ENCODE measurements at places on chromosomes 1 and 21.

- DNase-seq, result peak; percentile 12
These were observed 72.0 kb downstream of the ST6GALNAC5 start for GRCh38 chr1:76939050-76939816.

DNA sequence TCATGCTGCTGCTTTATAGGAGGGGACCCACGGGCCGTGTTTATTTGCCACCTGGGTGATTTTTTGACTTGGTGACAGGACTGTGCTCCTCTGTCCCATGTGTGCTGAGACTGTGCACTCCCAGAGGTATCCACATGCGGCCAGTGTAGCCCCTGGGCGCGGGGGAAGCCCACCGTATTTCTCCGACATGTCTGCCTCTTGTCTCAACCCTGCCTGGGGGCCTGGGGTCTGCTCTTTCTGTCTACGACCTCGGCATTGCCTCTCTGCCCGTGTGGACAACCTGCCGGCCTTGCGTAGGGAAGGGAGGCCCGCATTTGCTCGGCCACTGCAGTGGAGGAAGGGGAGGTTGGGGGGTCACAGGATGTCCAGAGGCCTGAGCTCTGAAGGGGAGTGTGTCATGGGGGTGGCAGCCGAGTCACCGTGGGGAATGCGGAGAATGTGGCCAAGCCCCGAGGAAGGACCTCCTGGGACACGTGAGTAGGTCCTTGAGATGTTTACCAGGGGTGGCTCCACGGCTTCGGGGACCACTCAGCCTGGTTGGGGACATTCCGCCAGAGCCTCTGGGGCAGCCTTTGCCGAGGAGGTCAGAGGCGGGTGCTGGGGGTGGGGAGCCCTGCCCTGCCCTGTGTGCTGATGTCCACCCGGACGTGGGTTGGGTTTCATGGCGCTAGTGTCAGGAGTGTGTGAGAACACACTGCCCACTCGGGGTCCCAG, 11.0 kb downstream of the PRKCZ start:
- DNase-seq, result no peak

- no peak for DNase-seq
These were observed 38.9 kb downstream of the ATP1A1 start for GRCh38 chr1:116411784-116412479.

- no peak for DNase-seq
These were observed 112.0 kb upstream of the RAB4A start for GRCh38 chr1:229158927-229159326.

GRCh38 chr21:33237486-33237885, 7.7 kb downstream of the IFNAR2 start:
- DNase-seq, result no peak

DNA sequence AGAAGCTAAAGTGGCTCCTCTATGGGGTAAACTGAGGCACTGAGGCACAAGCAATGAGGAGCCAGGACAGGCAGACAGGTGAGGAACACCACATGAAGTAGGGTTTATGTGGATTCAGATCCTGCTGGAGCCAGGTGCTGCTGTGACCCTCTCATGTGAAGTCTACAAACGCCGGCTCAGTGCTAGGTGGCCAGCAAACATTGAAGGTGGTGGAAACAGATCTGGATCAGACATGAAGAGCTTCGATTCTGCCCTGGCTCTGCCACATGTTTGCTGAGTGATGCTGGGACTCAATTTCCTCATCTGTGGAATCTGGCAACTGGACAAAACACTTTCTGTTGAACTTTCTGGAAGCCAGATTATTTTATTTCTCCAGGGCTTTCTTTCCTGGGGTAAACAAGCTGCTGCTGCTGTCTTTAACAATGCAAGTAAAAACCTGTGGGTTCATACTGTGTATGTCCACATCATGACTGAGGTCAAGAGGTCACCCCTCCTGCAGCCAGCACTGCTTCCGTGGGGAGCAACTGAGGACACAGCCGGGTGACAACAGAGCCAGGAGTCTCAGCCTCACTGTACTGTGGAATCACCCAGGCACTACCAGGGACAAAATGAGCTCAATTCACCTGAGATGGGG, 33.3 kb downstream of the HMGB4 start:
- no peak for DNase-seq

DNA sequence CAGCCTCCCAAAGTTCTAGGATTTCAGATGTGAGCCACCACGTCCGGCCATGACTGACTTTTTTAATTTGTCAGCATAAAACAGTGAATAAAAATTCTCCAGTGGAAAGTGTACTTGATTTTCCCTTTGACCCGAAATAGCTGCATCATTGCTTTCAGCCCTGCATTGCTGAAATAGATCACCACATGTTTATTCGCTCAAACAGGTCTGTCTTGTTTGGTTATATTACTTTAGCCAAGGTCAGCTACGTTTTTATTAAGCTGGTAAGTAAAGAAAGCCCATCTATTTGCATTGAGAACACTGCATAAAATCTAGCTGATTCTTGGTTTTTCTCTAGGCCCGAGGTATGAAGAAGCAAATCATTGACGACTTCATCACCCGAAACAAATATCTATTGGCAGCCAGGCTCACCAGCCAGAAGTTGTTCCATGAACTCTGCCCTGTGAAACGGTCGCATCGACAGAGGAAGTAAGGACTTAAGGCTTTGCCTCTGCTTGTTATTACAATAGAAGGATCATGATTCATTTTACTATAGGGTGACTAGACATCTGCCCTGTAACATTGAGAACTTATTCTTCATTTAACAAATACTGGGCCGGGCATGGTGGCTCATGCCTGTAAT, 25.6 kb downstream of the AGMAT start:
- DNase-seq, result no peak

DNA sequence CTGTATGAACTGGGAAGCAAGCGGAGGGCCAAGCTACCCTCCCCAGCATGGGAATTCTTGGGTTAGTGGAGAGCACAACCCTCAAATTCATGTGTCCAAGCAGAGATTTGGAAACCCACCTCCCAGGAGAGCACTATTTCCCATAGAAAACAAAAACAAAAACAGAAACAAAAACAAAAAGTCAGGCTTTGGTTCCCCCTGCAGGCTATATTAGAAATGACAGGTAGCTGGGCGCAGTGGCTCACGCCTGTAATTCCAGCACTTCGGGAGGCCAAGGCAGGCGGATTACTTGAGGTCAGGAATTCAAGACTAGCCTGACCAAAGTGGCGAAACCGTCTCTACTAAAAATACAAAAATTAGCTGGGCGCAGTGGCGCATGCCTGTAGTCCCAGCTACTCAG, 10.8 kb downstream of the MINDY1 start:
- no peak for DNase-seq

DNA sequence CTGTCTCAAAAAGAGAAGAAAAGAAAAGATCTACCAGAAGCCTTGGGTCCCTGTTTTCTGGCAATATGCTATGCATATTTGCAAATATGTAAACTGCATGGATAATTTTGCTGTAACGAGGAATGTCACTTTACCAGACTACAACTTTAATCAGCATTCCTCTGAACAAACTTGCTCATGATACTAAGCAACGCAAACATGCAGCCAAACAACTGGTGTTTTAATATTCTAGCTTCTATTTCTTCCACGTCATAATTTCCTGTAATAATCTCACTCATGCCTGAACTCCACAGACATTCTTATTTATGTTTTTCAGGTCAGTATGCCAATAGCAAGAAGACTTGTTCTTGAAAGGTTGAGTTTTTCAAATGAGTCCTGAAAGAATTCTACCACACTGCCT, 114.1 kb downstream of the SIM2 start:
- DNase-seq, result no peak

DNA sequence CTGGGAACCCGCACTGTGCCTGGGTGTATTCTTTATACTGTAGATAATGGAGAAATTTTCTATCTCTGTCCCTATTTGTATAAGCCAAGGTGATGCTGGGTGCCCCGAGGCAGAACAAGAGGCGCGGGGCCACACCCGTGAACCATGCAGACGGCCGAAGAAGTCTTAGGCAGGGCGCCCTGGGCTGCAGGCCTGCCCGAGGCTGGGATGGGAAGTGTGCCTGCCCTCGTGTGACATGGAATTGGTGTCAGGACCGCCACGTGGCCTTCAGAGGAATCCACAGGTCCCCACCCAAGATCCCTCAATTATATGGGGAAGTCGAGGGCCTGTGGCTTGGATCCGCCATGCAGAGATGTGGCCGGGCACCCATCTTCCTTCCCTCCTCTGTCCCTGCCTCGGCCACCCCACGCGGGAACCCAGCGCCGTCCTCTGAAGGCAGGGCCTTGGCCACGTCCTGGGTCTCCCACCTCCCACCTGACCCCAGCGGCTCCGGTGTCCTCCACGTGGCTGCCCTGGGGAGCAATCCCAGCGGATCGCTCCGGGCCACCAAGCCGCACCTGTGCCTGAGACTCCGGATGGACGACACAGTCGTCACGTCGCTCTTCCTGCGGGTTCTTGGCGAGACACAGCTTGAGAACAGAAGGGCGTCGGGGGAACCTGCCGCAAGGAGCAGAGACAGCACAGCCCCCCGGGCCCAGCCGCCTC, 19.9 kb upstream of the ARHGEF16 start:
- no peak for DNase-seq

GRCh38 chr1:184545601-184546000, 158.8 kb downstream of the C1orf21 start:
- no peak for DNase-seq

- DNase-seq, result no peak
These were observed 68.7 kb upstream of the VAMP3 start for GRCh38 chr1:7702365-7702764.

- no peak for DNase-seq
These were observed 921 bp upstream of the MIB2 start for GRCh38 chr1:1614204-1614953.

DNA sequence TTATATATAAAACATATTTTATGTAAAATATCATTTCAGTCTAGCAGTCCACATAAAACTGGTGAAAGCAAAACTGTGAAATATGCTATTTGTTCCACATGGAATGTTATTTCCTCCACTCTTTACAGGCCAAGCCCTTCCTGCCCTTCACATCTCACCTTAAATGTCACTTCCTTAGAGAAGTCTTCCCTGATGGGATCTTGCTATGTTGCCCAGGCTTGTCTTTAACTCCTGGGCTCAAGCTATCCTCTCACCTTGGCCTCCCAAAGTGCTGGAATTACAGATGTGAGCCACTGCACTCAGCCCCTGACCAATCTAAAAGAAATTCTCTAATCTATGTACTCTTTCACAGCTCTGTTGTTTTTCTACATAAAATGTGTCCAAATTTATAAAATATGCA, 2.3 kb upstream of the GPR161 start:
- no peak for DNase-seq

DNA sequence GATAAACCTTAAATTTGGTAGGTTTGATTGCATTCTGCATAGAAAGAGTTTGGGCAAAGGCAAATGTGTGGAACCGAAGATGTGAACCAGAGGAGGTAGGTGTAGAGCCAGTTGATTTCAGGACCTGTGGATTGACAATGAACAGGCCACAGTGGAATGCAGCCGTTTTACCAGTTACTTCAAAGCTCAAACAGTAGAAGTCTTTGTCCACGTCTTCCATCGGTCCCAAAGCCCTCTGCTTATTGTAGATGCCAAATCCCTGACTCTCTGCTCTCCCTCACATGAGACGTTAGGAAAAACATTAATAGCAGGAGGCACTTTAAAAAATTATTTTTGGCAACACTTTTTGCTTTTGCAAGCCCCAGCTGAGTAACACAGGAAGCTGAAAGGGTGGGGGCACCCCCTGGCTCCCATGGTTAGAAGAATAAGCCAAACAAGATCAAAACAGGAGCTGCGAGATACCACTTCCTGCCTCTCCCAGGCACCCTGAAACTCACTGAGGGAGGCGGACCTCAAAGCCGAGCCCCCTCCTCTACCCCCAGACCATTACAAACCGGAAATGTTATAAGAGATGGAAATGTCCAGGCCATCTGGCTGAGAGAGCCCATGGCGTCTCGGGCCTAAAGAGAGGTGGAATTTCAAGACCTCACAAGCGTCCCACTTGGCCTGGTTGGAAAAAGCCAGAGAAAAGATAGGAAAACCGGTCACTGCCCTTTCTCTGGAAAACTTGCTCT, 13.5 kb downstream of the TRAF3IP3 start:
- DNase-seq, result peak; percentile 74

DNA sequence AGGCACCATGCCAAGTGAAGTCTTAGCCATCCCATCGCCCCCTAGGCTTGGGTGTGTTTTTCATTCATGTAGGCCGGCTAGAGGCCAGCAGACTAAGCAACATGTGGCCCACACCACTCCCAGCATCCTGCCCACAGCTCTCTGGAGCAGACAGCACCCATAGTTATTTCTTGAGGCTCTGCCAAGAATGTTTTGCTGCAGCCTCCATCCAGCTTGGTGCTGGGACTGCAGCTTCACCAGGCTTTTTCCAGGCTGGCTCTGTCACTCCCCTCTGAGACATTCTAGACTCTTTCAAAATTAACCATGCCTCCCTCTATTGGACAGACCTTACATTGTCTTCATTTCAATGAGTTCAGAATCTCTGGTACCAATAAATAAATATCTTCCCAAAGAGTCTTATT, 104.2 kb downstream of the DUSP10 start:
- DNase-seq, result no peak

- no peak for DNase-seq
These were observed 150.7 kb downstream of the CLIC6 start for GRCh38 chr21:34819357-34819999.

DNA sequence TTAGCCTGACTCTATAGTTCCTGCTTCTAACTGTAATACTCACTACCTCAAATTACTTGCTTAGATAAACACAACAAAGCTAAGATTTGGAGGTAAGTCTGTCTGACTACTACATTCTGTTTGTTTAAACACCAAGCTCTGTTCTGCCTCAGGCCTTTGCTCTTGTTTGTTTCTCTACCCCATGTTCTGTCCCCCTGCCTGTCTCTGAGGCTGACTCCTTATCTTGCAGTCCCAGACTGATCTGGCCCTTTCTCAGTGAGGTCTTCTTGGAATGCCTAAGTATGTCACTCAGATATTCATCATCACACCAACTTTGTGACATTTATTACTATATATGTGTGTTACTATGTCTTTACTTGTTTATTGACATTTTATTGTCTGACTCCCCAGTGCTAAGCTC, 425.5 kb downstream of the LMO4 start:
- DNase-seq, result no peak

DNA sequence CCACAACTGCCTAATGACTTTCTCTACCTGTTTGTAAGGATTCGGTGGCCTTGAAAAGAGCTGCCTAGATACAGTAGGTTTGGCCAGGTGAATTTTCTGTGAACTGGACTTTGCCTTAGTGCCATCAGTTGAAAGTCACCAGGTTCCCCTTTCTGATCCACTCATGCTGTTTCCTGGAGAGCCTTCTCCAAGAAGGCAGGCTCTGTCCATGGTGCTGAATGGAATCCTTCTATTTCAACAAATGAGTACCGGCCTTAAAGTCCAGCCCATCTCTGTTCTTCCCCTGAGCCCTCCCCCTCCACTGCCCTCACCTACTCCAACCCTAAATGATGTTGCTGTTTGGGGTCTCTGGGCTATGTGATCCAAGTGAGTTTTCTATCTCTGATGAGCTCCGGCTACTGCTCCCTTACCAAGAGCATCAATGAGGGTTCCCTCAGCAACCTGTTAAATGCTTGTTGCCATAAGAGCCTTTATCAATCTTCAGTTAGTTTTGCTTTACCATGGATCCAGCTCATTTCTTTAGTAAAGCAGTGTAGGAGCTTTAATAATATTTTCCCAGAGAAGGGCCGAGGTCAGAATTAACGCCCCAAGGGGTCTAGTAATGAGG, 500.4 kb downstream of the PTPRU start:
- DNase-seq, result no peak

- no peak for DNase-seq
These were observed 131.7 kb upstream of the USH2A start for GRCh38 chr1:216554934-216555333.

All from GM10248 (cell line).